ENCODE measurements at places on chromosomes 7 and 10.

DNA sequence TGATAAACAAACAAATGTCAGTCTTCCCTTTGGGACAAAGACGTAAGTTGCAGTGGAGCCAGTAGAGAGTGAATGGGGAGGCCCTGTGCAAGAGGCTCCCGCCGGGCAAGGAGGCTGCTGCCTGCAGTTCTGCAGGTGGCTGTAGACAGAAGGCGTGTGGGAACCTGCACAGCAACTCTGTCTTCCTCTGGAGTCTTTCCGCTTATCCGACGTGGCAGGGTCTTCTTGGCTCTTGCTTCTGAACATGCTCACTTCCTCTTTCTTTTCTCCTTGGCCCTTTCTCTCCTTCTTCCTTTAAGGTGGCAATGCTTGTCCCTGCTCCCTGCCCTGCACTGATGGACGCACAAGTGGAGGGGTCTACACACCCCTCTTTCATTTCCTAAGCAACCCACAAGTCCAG, 122.5 kb downstream of the HIPK2 start:
- no peak overlapping the region for H3K27ac ChIP-seq
- H3K4me3 ChIP-seq: no peak overlapping the region
- no peaks in the 10 kb centered on the region for H3K27me3 ChIP-seq
- no peaks in the 10 kb centered on the region for H3K36me3 ChIP-seq

- peaks cover 9% of the 10 kb centered on the region for H3K36me3 ChIP-seq
- no peaks in the 10 kb centered on the region for H3K27me3 ChIP-seq
- no peak overlapping the region for H3K4me3 ChIP-seq
- DNase-seq: no peak
Observed at GRCh38 chr10:13104697-13105096, 4.7 kb downstream of the OPTN start.

GRCh38 chr10:119673271-119673670, 22.1 kb downstream of the BAG3 start:
- peaks cover 80% of the 10 kb centered on the region for H3K36me3 ChIP-seq
- DNase-seq: no peak
- H3K4me3 ChIP-seq: no peak overlapping the region

DNA sequence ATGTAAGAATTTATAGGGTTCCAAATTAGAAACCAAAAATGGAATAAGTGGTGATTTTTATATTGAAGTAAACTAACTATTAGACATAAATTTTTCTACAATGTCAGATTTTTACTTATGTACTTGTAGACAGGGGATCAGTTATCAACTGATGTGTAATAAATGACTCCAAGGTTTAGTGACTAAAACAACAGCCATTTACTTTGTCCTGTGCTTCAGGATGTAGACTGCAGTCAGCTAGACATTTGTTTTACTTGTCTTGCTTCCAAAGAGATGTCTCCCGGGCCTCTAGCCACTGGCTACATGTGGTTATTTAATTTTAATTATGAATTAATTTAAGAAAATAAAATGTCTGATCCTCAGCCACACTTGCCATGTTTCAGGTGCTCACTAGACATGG, 249.7 kb upstream of the IGFBP3 start:
- no peak for DNase-seq
- H3K4me3 ChIP-seq: no peak overlapping the region
- H3K27me3 ChIP-seq: no peaks in the 10 kb centered on the region
- no peaks in the 10 kb centered on the region for H3K36me3 ChIP-seq

- no peaks in the 10 kb centered on the region for H3K27me3 ChIP-seq
- DNase-seq: no peak
- peaks cover 87% of the 10 kb centered on the region for H3K36me3 ChIP-seq
- no peak overlapping the region for H3K4me3 ChIP-seq
- no peaks in the 10 kb centered on the region for H3K4me1 ChIP-seq
Observed at GRCh38 chr10:95237376-95238170, 43.5 kb downstream of the ACSM6 start.

DNA sequence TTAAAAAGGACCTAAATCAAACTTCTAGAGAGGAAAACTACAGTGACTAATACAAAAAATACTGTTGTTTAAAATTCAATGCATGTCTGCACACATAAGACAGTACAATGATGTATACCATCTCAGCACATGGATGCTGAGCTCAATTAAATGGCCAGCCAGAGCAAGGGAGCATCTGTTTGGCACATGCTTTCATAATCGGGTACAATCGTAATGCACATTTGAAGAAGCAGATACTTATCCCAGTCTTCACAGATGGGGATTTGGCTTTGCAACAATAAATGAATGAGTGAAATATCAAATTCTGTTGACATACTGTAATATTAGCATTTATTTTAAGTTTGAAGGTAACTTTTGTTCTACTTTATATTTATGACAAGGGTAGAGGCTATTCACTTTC, 187.8 kb downstream of the CRPPA start:
- no peak overlapping the region for H3K27ac ChIP-seq
- no peaks in the 10 kb centered on the region for H3K27me3 ChIP-seq
- DNase-seq: no peak
- no peak overlapping the region for H3K4me3 ChIP-seq
- H3K36me3 ChIP-seq: no peaks in the 10 kb centered on the region

GRCh38 chr7:98729121-98729520, 112.0 kb downstream of the NPTX2 start:
- H3K4me1 ChIP-seq: no peaks in the 10 kb centered on the region
- no peaks in the 10 kb centered on the region for H3K27me3 ChIP-seq
- DNase-seq: no peak
- H3K4me3 ChIP-seq: no peak overlapping the region
- no peak overlapping the region for H3K27ac ChIP-seq

DNA sequence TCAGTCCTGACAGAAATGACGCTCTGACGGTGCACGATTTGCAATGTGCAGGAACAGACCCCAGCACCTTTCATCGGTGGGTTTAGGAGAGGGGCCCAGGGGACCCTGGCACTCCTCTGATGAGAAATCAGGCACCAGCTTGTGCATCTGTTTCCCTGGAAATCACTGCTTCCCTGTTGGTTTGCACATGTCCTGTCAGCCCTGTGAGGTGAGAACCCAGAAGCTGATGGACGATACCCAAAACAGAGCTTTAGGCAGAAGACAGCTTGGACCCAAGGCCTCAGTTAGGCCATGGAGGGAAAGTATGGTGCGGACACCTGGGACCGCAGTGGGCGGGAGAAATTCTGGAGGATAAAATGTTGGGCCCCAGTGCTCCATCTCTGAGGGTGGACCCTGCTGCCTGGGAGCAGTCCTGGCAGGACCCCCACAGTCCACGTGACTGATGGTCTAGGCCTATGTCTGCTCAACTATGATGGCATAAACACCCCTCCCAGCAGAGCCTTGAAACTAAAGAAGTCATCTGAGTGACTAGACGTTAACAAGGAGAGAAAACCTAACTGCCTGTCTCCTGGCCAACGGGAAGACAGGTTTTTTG, 242.8 kb downstream of the PTPRN2 start:
- no peaks in the 10 kb centered on the region for H3K36me3 ChIP-seq
- H3K4me1 ChIP-seq: no peaks in the 10 kb centered on the region
- H3K27ac ChIP-seq: no peak overlapping the region
- H3K4me3 ChIP-seq: no peak overlapping the region
- no peaks in the 10 kb centered on the region for H3K27me3 ChIP-seq
- DNase-seq: no peak

DNA sequence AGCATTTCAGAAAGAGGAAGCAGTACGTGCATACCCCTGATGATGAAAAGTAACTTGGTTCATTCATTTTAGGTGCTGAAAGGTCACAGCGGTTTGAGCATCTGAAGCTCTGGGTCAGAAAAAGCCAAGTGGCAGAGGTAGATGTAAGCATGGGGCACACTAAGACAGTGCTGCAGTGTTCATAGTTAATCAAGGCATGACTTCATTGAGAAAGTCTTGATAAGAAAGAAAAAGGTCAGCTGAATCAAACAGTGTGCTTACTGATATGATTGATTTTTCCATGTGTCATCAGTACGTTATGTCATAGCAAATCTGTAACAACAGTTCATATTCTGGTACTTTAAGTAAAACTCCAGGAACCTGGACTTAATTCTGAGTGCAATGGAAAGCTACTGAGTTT, 107.7 kb upstream of the PCLO start:
- H3K27ac ChIP-seq: no peak overlapping the region
- H3K36me3 ChIP-seq: no peaks in the 10 kb centered on the region
- no peak overlapping the region for H3K4me3 ChIP-seq
- H3K4me1 ChIP-seq: no peaks in the 10 kb centered on the region

GRCh38 chr10:123938890-123939289, 47.3 kb upstream of the CPXM2 start:
- no peaks in the 10 kb centered on the region for H3K27me3 ChIP-seq
- no peaks in the 10 kb centered on the region for H3K4me1 ChIP-seq
- no peaks in the 10 kb centered on the region for H3K36me3 ChIP-seq
- H3K4me3 ChIP-seq: no peak overlapping the region
- no peak overlapping the region for H3K27ac ChIP-seq

DNA sequence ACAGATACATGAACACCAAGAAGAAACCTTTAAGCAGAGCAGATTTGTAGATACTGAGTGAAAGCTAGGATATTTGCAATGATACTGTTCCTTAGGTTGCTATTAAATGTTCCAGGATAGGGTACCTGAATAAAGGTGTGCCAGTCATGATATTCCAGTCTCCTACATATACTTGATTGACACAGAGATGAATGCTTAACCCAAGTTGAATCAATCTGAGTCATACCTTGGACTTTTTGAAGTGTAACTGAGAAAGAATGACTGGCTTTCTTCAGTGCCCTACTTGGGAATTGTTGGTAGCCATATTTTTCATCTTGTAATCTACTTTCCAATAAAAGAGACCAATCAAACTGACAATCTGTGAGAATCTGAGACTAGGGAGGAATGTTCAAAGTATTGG, 805.7 kb upstream of the GHITM start:
- DNase-seq: no peak
- H3K36me3 ChIP-seq: no peaks in the 10 kb centered on the region
- no peak overlapping the region for H3K27ac ChIP-seq

- H3K4me3 ChIP-seq: no peak overlapping the region
- no peak overlapping the region for H3K27ac ChIP-seq
- DNase-seq: no peak
- H3K4me1 ChIP-seq: no peaks in the 10 kb centered on the region
Observed at GRCh38 chr10:82251222-82251906, 376.4 kb downstream of the NRG3 start.
